ENCODE measurements at places on chromosomes 7 and 10.

GRCh38 chr7:47418601-47419309 lies 163.2 kb downstream of the TNS3 start:
- DNase-seq: no peak

DNA sequence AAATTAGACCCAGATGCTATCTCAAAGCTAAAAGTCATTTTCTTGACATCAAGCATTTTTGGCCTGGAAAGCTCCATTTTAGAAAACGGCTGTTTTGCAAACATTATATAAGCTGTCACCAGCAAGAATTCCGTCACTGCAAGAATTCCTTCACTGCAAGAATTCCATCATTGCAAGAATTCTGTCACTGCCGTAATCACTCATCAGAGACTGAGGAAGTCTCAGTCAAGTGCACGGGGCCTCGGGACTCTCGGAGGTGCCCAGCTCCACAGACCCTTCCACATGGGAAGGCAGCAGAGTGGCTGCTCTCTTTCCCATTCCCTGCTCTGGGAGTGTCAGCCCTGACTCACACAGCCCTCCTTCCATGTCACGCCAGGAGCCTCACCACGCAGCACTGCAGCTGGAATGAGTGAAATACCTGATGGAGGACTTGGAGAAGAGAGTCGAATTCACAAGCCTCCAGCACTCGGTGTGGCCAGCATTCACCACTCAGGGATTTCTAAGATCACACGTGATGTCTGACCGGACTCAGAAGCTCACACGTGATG lies 168.3 kb downstream of the PTPRN2 start:
- DNase-seq: no peak

GRCh38 chr7:6273380-6273837 lies 985 bp upstream of the CYTH3 start:
- no peak for DNase-seq

- no peak for DNase-seq
Observed at GRCh38 chr10:132541601-132542011, 4.0 kb downstream of the INPP5A start.

GRCh38 chr10:92404612-92405418 lies 113.8 kb downstream of the MARCHF5 start:
- DNase-seq: no peak

GRCh38 chr7:148540041-148540738 lies 50.4 kb upstream of the C7orf33 start:
- DNase-seq: no peak

GRCh38 chr7:5343884-5344283 lies 61.1 kb downstream of the SLC29A4 start:
- no peak for DNase-seq

DNA sequence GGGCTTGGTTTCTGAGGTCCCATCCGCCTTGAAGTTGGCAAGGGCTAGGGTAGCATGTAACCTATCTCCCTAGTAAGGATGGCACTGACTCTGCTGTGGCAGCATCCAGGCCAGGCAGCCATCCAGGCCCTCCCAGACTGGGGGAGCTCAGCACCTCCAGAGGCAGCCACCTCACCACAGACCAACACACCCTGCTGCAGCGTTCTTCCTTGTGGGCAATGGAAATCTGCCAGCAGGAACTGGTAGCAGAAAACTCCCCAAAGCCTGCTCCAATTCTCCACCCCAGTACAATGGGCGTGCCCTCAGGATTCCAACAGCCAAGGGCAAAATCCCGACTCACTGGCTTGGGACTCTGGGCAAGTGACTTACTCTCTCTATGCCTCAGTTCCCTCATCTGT lies 27.5 kb downstream of the DLG5 start:
- no peak for DNase-seq

DNA sequence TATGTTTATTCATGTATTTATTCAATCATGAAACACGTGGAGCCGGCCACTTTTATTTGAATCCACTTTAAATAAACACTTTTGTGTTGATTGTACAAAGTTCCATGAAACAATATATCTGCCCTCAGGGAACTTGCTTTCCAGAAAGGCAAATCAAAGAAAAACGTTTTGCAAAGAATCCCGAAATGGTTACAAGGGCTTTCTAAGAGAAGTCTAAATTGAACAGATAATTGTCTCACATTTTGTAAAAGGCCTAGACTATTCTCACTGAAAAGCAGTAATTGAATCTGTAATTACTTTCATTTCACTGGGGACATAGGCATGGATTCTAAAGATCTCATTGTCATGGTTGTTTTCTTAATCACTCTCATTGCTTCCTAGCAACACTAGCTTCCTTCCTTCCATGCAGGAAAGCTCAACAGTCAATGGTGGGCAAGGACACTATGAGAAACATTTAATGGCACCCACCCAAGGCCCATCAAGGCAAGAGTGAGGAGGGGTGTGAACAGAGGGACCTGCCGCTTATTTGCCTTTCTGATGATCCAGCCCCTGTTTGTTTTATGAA lies 622.4 kb upstream of the C7orf33 start:
- DNase-seq: no peak

- no peak for DNase-seq
Observed at GRCh38 chr7:47956220-47956619, 8.0 kb upstream of the PKD1L1 start.

- DNase-seq: no peak
Observed at GRCh38 chr7:45982907-45983719, 62.0 kb upstream of the IGFBP3 start.

- no peak for DNase-seq
Observed at GRCh38 chr10:121352231-121352855, 245.9 kb downstream of the FGFR2 start.

DNA sequence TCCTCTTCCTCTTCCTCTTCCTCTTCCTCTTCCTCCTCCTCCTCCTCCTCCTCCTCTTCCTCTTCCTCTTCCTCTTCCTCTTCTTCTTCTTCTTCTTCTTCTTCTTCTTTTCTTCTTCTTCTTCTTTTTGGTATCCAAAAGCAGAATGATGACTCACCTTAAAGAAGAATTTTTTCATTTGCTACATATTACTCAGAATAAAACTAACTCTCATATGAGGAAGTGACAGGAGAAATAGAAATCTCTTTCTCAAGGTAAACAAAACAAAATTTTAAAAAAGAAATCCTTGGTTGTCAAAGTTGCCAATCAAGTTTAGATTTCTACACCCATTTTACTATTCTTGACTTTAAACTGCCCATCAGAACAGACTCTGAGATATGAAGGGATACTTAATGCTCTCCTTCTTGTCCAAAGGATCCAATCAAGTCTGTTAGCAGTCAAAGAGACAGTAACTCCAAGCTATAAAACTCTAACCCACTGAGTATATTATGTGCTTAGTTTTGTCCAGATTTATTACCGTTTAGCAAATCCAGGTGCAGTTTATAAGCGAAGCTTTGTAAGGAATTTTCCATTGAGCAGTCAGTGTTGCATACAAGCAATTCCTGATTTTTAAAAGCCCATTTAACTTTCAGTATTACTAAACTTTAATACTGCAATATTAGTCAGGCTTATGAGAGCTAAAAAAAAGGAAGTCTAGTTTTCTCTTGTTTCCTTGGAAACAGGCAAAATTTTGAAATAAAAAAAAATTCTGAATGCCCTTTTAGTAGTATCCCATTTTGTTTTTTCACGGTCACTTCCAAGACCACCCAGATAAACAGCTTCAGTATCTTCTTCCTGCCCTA lies 43.1 kb upstream of the SNX13 start:
- no peak for DNase-seq

- no peak for DNase-seq
Observed at GRCh38 chr10:3623746-3624145, 161.3 kb downstream of the KLF6 start.

DNA sequence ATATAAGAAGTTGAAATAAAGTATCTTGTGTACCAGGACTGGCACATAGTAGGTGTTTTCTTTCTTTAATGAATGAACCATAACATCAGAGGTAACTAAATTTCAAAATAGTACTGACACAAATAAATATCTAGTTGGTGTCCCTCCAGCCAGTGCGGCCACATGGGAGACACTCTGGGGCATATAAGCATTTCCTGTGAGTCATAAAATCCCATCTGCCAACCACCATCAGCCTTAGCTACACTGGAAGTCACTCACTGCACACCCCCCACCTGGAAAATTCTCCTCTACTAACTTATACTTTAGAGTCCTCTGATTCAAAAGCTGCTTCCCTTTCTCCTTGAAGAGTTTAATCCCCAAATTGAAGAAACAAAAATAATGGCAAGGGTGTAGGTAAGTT lies 32.5 kb downstream of the DYDC1 start:
- no peak for DNase-seq

GRCh38 chr7:96952974-96953391 lies 52.4 kb upstream of the DLX6 start:
- no peak for DNase-seq

GRCh38 chr7:80770675-80771081 lies 132.2 kb downstream of the CD36 start:
- no peak for DNase-seq

- DNase-seq: no peak
Observed at GRCh38 chr7:32104766-32105165, 34.6 kb upstream of the PDE1C start.

DNA sequence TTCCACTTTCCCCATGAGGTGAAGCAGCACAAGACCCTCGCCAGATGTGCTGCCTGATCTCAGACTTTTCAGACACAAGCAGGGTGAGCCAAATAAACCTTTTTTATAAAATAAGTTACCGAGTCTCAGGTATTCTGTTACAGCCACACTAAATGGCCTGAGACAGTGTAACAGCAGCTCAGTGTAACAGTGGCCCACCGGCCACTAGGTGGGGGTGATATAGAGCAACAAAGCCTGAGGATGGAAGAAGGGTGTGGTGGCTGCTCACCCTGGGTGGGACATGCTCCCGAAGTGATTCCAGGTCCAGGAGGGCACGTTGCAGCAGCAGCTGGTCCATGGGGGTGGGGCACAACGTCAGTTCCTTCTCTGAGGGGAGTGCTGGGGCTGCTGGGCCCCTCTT lies 44.6 kb downstream of the BMS1 start:
- DNase-seq: no peak

DNA sequence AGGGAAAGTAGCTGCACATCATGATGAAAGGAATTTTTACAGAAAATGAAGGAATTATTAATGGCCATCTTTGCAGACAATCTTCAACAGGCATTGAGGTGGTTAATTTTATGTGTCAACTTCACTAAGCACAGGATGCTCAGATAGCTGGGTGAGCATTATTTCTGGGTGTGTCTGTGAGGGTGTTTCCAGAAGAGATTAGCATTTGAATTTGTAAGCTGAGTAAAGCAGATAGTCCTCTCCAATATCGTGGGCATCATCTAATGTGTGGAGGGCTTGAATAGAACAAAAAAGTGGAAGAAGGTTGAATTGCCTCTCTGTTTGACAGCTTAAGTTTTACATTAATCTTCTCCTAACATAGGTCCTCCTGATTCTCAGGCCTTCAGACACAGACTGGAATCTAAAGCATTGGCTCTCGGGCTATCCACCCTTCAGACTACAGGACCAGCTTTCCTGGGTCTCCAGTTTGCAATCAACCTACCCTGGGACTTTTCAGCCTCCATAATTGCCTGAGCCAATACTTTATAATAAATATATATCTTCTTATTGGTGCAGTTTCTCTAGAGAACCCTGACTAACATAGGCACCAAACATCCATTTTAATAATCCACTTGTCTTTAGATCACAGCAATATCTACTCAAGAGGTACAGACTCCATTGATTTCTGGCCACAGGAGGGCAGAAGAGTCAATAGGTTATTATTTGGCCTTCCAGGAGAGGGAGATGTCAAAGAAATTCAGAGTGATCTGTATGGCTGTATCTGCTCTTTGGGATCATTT lies 10.5 kb upstream of the CRPPA start:
- DNase-seq: no peak

DNA sequence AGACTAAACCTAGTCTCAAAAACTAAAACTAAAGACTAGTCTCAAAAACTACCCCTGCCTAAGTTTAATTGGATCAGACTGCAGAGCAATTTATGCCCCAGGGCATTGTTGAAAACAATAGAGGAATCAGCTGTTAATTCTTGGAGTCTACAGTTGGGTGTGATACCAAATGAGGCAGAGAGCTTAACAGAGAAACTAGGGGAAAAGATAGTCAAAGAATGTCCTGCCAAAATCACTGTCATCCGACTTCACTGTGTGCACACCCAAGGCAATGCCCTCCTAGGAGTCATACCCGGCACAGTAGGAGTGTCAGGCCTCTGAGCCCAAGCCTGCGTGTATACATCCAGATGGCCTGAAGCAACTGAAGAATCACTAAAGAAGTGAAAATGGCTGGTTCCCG lies 90.5 kb upstream of the TOMM7 start:
- DNase-seq: no peak

- no peak for DNase-seq
Observed at GRCh38 chr7:22064816-22065215, 119.1 kb upstream of the CDCA7L start.

DNA sequence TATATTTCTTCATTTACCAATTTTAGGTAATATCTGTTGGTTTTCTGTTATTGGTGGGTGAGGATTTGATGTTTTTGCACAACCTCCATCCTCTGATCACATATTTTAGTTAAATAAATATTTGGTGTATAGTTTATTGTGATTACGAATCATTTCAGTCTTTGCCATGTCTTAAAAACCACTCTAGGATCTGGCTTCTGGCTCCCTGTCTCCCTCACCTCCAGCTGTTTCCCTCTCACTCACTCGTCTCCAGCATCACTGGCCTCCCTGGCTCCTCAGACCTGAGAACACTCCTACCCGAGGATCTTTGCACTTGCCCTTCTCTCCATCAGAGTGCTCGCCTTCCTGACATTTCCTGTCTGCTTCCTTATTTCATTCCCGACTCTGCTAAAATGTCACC lies 50.7 kb upstream of the NRF1 start:
- DNase-seq: no peak

- DNase-seq: no peak
Observed at GRCh38 chr10:71769279-71769823, 4.0 kb downstream of the VSIR start.

DNA sequence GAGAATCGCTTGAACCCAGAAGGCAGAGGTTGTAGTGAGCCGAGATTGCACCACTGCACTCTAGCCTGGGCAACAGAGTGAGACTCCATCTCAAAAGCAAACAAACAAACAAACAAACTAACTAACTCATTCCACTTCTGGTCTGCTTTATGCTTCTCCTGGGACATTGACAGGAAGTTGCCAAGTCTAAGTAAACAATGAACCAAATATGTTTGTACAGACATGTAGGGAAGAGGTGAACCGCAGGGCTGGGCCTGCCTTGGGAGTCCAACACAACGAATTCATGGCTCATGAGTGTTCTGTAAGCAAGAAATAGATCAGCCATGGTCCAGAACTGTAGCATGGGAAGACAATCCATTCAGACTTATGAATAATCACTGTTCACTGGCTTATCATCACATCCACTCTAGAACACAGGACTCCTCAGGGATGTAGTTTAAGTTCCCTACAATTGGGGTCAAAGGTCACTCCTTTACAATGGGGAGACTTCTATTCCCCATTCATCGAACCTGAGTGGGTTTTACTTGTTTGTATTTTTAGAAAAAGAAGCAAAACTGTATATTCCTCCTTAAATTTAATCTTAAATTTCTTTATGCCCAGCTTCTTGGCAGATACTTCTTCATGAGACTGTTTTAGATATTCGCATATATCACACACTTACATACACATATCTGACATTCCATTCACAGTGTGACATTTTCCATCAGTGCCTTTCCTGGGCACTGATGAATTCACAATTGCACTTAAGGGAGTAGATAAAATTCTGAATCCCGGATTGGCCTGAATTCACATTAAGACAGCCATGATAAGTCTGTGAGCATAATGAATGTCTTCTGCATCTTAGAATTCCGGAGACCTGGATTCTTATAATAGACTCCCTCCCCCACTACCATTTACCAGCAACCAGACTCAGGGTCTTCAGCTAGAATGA lies 159.1 kb upstream of the EEPD1 start:
- DNase-seq: no peak

- DNase-seq: no peak
Observed at GRCh38 chr10:61752111-61753011, 89.6 kb downstream of the CABCOCO1 start.

Measured in stimulated activated CD4-positive, alpha-beta T cell treated with anti-CD3 and anti-CD28 coated beads, Interleukin-1b, Interleukin-23, amount 100 ng/mL, for 4 hours (primary cell).